Stimulated activated CD4-positive, alpha-beta T cell treated with anti-CD3 and anti-CD28 coated beads, Interleukin-2, amount 100 ng/mL, for 48 hours (primary cell): ENCODE measurements at places on chromosomes 2 and 18.

- no peak for DNase-seq
Observed at GRCh38 chr2:216389570-216389969, 17.3 kb upstream of the MARCHF4 start.

DNA sequence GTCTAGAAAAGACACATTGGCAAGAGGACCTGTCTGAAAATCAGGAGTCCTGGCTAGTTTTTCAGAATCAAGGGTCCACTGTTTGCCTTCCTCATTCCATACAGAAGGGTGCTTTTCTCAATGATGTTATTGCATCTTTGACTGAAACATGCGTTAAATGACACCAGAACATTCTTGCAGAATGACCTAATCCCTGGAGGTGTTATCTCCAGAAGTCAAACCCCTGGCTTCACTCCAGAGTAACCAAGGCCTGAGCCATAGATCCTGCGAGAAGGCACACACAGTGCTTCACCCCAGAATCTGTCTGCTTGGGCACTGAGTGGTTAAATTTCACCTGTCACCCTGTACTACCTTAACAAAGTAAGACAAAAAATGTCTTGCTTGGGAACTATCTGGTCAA is 1055.2 kb upstream of the FANCL start:
- no peak for DNase-seq

GRCh38 chr2:110114831-110115255 is 779 bp downstream of the MALL start:
- DNase-seq = no peak

GRCh38 chr18:72542342-72542741 is 1.8 kb downstream of the CBLN2 start:
- no peak for DNase-seq

GRCh38 chr2:172375251-172375650 is 52.1 kb upstream of the ITGA6 start:
- DNase-seq = no peak
